Fibroblast of mammary gland (primary cell): ENCODE measurements at places on chromosomes 2 and 18.

GRCh38 chr2:4265936-4266335 lies 562.6 kb downstream of the DCDC2C start:
- DNase-seq: no peak

- DNase-seq: no peak
These were observed 781.4 kb upstream of the GYPC start for GRCh38 chr2:125874564-125874963.

GRCh38 chr18:22683196-22683676 lies 249.9 kb upstream of the RBBP8 start:
- peak; percentile 86 for DNase-seq

GRCh38 chr18:3552305-3552704 lies 102.3 kb downstream of the TGIF1 start:
- DNase-seq: no peak

DNA sequence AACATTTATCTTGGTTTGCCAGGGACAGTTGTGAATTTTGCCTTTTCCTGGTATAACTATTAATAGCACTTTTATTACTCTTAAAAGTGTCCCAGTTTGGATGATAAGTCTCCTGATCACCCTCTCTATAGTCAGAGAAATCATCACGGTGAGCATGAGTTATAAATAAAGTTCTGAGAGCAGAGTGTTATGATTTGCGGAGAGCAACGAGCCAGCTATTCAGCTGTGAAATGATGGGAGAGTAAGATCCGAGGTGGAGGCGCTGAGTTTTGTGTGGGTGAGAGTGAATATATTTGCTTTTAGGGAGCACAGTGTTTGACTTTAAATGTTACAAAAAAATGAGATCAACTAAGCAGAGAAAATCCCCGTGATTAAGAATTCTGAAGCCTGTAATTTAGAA lies 179.6 kb downstream of the DSC3 start:
- DNase-seq: no peak

- DNase-seq: no peak
These were observed 93.2 kb upstream of the CAB39 start for GRCh38 chr2:230619491-230619890.
